ENCODE measurements at places on chromosomes 5 and 9.

GRCh38 chr5:96933764-96934707 lies 1.8 kb upstream of the LNPEP start:
- DNase-seq = no peak

DNA sequence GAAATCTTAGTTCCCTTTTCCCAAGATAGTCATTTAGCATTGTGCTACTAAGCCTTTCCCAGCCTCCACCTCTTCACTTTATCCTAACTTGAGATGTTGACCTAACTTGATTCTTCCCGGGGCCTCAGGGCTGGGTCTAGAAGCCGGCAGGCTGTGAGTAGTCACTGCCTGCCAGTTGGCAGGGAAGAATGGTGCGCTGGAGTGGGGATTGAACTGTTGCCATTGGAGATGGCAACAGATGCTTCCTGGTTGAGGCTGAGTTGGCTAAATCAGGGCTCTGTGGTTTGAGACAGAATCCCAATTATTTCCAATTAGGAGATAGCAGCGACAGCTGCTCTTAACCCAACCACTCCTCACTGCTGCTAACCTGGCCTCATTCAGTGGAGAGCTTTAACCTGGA lies 343.1 kb downstream of the BRINP1 start:
- no peak for DNase-seq

DNA sequence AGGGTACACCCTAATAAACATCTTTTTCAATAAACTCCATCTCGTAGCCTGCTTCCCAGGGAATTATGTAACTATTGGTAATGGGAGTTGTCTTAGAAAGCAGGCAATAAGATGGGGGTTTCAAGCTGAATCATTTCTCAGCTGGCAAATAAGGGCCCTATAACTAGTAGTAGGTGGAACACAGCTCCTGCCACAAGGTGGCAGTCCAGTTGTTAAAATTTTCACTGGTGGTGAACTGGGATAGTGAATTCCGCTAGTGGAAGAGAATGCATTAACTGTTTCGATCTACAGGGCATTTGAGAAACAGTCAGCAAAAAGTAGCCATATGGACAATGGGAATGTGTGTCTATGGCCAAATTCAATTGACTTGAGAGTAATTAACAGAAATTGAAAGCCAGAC lies 27.7 kb downstream of the PCDHB15 start:
- no peak for DNase-seq

GRCh38 chr5:20368571-20369517 lies 380.8 kb upstream of the CDH18 start:
- no peak for DNase-seq

- no peak for DNase-seq
These were observed 2.5 kb downstream of the PFN3 start for GRCh38 chr5:177397875-177398390.

GRCh38 chr5:90982576-90982975 lies 400.5 kb downstream of the ARRDC3 start:
- no peak for DNase-seq

DNA sequence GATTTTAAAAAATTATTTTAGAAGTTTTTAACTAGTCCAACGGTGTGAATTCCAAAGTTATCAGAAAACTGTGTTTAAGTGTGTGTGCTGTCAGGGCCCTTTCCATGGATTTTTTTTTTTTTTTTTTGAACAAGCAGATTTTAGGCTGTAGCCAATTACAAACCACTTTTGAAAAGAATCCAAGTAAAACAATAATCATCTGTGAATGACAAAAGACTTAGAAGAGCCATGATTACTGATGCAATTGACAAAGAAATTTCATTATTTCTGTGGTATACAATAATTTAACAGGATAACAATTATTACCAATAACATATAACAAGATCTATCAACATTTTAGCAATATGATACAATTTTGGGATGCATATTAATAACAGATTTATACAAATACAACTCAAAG lies 16.2 kb upstream of the PAIP1 start:
- DNase-seq = no peak

GRCh38 chr5:95669540-95669939 lies 13.3 kb downstream of the SPATA9 start:
- no peak for DNase-seq

- no peak for DNase-seq
These were observed 6.9 kb upstream of the UBAP1 start for GRCh38 chr9:34171753-34172535.

- DNase-seq = no peak
These were observed 1.6 kb upstream of the C5orf52 start for GRCh38 chr5:157669701-157670097.

- no peak for DNase-seq
These were observed 7.0 kb upstream of the SUB1 start for GRCh38 chr5:32578363-32578762.

GRCh38 chr5:76679231-76679630 lies 36.7 kb upstream of the F2R start:
- DNase-seq = no peak

DNA sequence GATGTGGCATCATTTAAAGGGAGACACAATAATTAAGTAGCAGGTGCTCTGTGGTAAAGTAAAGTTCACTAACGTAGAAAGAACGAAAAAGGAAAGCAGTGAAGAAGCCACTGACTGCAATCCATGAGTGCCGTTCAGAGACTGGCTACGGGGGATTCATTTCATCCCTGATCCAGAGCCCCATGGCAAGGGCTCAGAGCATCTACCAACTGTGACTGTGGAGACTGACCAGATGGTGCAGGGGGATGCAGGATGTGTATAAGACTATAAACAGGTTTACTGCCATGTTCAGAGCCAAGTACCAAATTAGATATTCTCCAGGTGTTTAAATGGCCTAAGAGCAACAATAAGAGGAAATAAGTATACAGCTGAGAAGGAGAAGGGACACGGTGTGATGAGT lies 47.7 kb downstream of the MARCHF11 start:
- no peak for DNase-seq

GRCh38 chr5:167699432-167699831 lies 592.0 kb upstream of the WWC1 start:
- no peak for DNase-seq

GRCh38 chr5:165003283-165003682 lies 1497.9 kb downstream of the MAT2B start:
- no peak for DNase-seq

GRCh38 chr5:2569176-2569575 lies 182.3 kb downstream of the IRX2 start:
- DNase-seq = no peak

- DNase-seq = no peak
These were observed 222.2 kb upstream of the MEF2C start for GRCh38 chr5:89105171-89105695.
